ENCODE measurements at places on chromosomes 16 and 17. TPM values are rescaled to one million over a fixed set of nuclear protein-coding genes. Genes with fewer than 3 reads are reported as not detected.

DNA sequence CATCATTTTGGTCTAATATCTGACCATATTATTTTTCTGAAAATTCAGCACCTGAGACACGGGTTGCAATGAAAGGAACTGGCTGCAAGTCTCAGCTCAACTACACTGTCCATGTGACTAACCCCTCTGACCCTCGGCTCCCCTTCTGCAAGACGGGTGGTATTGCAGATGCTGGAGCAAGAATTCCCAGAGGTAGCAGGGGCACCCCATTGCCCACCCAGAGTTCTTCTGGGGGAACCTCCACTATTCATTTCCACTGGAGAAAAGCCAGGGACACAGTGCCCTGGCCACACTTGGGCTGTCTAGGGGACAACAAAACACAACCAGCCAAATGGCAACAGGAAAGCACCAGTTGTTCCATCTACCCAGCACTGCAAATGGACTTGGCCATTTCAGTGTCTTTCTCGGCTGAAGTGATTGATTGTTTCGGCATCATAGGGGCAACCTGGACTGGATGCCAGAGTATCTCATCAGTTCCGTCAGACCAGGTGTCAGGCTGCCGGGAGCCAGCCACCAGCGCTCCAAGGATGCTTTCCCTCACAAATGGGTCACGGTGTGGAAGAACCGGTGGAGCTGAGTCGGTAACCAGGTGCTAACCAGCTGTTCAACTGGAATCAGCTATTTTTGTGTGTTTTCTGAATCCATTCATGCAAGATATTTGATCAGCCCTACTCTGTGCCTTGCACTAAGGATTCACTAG is 58.1 kb downstream of the C16orf78 start:
- H3K36me3 ChIP-seq = no peaks in the 10 kb centered on the region
- H3K4me1 ChIP-seq = no peaks in the 10 kb centered on the region
- H3K4me3 ChIP-seq = no peak overlapping the region
- no peaks in the 10 kb centered on the region for H3K27me3 ChIP-seq

DNA sequence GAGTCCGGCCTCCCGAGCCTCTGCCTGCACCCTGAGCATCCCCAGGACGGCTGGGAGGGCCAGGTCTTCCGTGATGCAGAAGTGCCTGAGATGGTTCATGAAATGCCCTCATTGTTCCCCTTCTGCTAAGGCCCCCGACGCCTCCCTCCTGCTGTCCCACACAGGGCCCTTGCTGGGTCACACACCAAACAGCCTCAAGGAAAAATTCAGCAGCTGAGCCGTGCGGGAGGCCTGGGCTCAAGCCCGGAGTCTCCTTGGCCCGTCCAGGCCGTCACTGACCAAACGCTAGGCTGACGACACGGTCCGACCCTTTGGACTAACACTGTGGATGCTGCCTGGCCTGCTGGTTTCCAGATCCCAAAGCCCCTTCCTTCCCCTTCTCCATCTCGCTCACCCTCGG is 90.2 kb downstream of the RTN4RL1 start:
- H3K27ac ChIP-seq = no peak overlapping the region
- no peaks in the 10 kb centered on the region for H3K27me3 ChIP-seq
- no peak for DNase-seq
- H3K36me3 ChIP-seq = no peaks in the 10 kb centered on the region

GRCh38 chr17:14061666-14062560 is 7.4 kb upstream of the COX10 start:
- no peaks in the 10 kb centered on the region for H3K27me3 ChIP-seq
- no peaks in the 10 kb centered on the region for H3K4me1 ChIP-seq
- no peak for DNase-seq

The MMP25 gene
- polyA plus RNA-seq = 0.53 TPM

- no peaks in the 10 kb centered on the region for H3K36me3 ChIP-seq
- no peaks in the 10 kb centered on the region for H3K27me3 ChIP-seq
- H3K4me1 ChIP-seq = peaks cover 5% of the 10 kb centered on the region
- no peak overlapping the region for H3K27ac ChIP-seq
- H3K4me3 ChIP-seq = no peak overlapping the region
Measured at GRCh38 chr16:50265260-50265659, 1.1 kb upstream of the ADCY7 start.

GRCh38 chr17:72158895-72159885 is 38.4 kb downstream of the SOX9 start:
- H3K36me3 ChIP-seq = no peaks in the 10 kb centered on the region
- H3K4me3 ChIP-seq = no peak overlapping the region
- no peaks in the 10 kb centered on the region for H3K4me1 ChIP-seq
- H3K27ac ChIP-seq = no peak overlapping the region

The TP53TG3F gene
- 0.96 TPM for polyA plus RNA-seq

The ZNF469 gene
- polyA plus RNA-seq = 0.98 TPM

GRCh38 chr17:42806249-42806648 is 7.6 kb downstream of the CNTD1 start:
- no peaks in the 10 kb centered on the region for H3K27me3 ChIP-seq
- no peak overlapping the region for H3K4me3 ChIP-seq
- DNase-seq = no peak

The PIK3R6 gene
- polyA plus RNA-seq = 2.6 TPM

The SMG1 gene
- 32.3 TPM for polyA plus RNA-seq

GRCh38 chr16:88014252-88014781 is 63.1 kb downstream of the BANP start:
- no peaks in the 10 kb centered on the region for H3K4me1 ChIP-seq
- H3K27ac ChIP-seq = no peak overlapping the region
- H3K27me3 ChIP-seq = no peaks in the 10 kb centered on the region
- no peaks in the 10 kb centered on the region for H3K36me3 ChIP-seq
- DNase-seq = no peak

DNA sequence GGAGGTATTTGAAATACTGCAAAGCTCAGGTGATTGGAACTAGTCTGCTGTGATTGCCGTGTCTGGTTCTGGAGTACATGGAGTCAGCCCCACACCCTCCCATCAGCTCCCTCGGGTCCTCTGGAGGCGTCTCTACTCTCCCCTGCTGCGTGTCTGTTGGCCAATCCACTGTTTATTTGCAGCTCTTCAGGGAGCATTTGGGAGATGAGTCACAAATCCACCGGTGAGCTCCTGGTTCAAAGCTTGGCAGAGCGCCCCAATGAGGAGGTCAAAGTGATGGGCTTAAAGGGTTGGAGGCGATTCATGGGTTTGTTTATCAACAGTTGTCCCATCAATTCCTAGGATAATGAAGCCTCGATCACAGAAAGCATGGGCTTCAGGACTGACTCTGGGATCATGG is 14.6 kb downstream of the CALB2 start:
- H3K27ac ChIP-seq = no peak overlapping the region
- no peaks in the 10 kb centered on the region for H3K27me3 ChIP-seq
- no peak for DNase-seq

The TBC1D3E gene
- 6.0 TPM for polyA plus RNA-seq

DNA sequence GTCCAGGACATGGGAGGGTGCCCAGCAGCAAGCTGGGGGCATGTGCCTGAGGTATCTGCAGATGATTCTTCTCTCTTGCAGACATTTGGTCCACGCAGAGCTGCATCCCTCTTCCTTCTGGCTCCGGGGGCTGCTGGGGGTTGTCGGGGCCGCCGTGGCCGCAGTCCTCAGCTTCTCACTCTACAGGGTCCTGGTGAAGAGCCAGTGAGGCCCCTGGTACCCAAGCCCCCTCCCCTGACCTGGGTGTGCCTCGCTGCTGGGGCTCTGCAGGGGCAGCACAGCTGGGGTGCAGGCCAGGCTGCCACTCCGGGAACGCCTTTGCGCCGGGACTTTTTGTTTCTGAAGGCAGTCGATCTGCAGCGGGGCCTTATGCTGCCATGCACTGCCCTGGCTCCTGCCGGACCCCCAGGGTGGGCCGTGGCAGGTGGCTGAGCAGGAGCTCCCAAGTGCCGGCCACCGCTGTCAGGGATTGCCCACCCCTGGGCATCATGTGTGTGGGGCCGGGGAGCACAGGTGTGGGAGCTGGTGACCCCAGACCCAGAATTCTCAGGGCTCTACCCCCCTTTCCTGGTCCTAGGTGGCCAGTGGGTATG is 2.0 kb upstream of the RHBDL1 start:
- H3K4me1 ChIP-seq = peaks cover 26% of the 10 kb centered on the region
- H3K4me3 ChIP-seq = no peak overlapping the region
- DNase-seq = no peak
- H3K27me3 ChIP-seq = no peaks in the 10 kb centered on the region

The HAS3 gene
- 4.8 TPM for polyA plus RNA-seq

GRCh38 chr16:89805136-89805905 is 11.1 kb downstream of the FANCA start:
- no peaks in the 10 kb centered on the region for H3K36me3 ChIP-seq
- no peak overlapping the region for H3K27ac ChIP-seq
- no peak overlapping the region for H3K4me3 ChIP-seq
- no peak for DNase-seq
- no peaks in the 10 kb centered on the region for H3K4me1 ChIP-seq

The BEAN1 gene
- 18.0 TPM for polyA plus RNA-seq

The KRTAP4-3 gene
- polyA plus RNA-seq = not detected
